Vagina (tissue), 2 donors: ENCODE measurements at places on chromosomes 5 and 9. TPM values are rescaled to one million over a fixed set of nuclear protein-coding genes. Genes with fewer than 3 reads are reported as not detected.

DNA sequence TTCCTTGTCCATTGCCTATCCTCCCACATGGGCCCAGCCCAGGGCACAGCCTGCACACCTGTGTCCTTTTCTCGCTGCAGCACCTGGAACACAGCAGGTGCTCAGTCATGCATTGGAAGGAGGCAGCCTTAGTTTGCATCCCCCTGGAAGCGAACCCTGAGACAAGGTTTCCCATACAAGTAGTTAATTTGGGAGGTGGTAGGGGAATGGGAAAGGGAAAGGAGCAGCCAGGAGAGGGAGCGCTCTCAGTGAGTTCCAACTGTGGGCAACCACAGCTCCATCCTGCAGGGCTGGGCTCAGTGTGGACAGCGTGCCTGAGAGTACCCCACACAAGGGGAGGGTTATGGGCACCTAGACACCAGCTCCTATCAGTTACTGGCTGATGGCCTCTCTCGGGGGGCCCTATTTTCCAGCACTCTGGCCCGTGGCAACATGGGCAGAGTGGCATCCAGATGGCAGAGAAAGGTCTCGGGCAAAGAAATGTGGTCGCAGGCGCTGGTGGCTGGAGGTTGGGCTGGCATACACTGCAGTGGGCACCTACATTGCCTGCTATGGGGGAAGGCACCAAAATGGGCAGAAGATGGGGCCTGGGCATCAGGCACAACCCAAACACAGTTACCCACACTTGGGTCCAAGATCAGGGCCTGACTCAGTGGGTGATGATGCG lies 50.1 kb downstream of the TSPAN17 start:
- no peak overlapping the region for H3K4me3 ChIP-seq
- H3K36me3 ChIP-seq: no peaks in the 10 kb centered on the region
- no peaks in the 10 kb centered on the region for H3K27me3 ChIP-seq

DNA sequence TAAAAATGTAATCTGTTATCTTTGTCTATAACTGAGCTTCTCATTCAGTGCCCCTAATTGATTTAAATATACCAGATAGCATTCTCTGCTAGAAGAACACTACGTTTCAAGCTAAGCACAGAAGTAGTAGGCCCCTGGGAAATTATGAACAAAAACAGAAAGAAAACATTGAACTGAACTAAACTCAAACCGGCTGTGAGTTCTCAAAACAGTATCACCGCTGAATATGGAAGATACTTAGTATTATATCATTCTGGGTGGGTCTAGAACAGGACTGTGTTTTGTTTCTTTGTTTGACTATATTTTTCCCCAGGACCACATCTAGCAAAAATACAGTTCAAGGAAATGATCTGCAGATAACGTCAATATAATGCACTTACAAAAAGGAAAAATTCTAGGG lies 95.1 kb upstream of the HMHB1 start:
- H3K4me1 ChIP-seq: no peaks in the 10 kb centered on the region

DNA sequence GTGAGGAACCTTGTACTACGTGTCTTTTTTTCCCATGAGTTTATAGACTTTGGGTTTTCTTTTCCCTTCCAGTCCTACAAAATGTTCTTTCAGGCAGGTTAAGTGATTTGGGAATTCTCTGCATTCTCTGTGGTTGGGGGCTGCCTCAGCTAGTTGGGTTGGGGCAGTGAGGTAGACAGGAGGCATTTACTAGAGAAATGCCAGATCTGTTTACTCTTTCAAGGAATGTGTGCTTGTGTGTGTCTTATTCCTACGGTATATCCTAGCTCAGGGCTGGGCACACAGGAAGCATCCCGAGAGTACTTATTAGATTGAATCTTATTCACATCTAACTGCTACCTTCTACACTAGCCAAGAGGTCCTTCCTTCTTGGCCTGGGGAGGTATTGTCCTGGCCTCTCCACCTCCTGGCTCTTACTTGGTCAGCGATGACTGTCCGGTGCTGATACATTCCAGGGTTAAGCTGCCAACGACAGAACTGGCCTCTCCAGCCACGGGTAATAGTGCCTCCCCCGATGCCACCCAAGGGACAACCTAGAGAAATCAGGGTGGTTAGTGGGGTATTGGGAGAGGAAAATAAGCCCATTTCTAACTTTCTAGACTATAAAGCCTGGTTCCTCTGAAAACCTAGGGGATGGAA lies 5.0 kb downstream of the GBA2 start:
- no peak for DNase-seq
- peaks cover 36% of the 10 kb centered on the region for H3K4me1 ChIP-seq
- H3K27ac ChIP-seq: no peak overlapping the region
- H3K36me3 ChIP-seq: peaks cover 56% of the 10 kb centered on the region

DNA sequence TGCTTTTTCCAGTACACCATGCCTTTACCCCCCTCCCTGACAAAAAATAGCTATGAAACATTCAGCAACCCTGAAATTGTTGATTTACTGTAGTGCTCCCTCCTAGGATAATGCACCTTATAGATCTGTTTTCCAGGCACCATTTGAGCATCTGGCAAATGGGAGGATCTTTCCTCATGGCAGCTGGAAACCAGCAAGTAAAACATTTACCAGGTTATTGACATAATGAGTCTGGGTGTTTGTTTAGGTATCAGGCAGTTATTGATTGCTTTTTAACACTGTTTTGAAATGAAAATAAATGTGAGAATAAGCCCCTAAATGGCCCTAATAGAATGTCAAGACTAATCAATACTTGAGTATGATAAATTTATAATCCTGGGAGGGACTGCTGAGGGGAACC lies 57.3 kb upstream of the KLF4 start:
- H3K36me3 ChIP-seq: no peaks in the 10 kb centered on the region
- H3K4me1 ChIP-seq: peaks cover 18% of the 10 kb centered on the region
- no peak overlapping the region for H3K4me3 ChIP-seq
- H3K27ac ChIP-seq: peak overlapping the region; percentile 78

DNA sequence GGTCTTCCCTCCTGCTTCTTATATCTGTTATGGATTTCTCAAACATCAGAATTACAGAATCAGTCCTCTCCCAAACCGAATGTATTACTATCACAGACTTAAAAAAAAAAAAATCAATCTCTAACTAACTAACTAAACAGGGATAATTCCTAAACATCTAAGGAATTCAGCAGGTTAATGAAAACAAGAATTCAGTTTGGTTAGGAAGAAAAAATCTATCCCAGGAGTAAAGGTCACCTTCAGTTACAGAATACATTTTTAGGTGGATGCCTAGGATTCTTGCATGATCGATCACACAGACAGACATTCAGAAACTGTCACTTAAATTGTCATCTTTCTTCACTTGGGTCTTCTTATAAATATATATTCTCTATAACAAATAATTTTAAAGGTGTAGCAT lies 11.5 kb downstream of the PTAR1 start:
- no peak overlapping the region for H3K4me3 ChIP-seq
- H3K36me3 ChIP-seq: no peaks in the 10 kb centered on the region
- no peaks in the 10 kb centered on the region for H3K4me1 ChIP-seq
- DNase-seq: no peak

GRCh38 chr5:166722939-166723338 lies 1568.5 kb upstream of the WWC1 start:
- DNase-seq: no peak
- H3K27me3 ChIP-seq: no peaks in the 10 kb centered on the region
- no peak overlapping the region for H3K27ac ChIP-seq
- no peaks in the 10 kb centered on the region for H3K4me1 ChIP-seq
- H3K4me3 ChIP-seq: no peak overlapping the region
- H3K36me3 ChIP-seq: no peaks in the 10 kb centered on the region

DNA sequence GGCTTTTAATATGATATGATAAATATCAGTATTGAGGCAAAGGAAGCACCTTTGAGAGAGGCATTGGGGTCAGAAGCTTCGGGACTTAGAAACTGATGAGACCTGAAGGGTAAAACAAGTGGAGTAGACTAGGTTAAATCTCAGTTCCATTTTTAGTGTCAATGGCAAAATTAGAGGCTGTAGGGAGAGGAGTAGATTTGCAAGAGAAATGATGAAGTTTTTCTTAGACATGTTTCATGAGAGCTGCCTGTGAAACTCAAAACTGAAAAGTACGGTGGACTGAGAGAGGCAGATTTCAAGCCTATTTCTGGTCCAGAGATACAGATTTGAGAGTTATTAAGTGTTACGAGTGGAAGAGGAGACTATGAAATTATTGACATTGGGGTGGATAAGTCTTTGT lies 278.5 kb downstream of the TAF11L14 start:
- H3K27me3 ChIP-seq: no peaks in the 10 kb centered on the region
- H3K36me3 ChIP-seq: no peaks in the 10 kb centered on the region
- no peak overlapping the region for H3K4me3 ChIP-seq
- H3K4me1 ChIP-seq: no peaks in the 10 kb centered on the region
- H3K27ac ChIP-seq: no peak overlapping the region
- no peak for DNase-seq

DNA sequence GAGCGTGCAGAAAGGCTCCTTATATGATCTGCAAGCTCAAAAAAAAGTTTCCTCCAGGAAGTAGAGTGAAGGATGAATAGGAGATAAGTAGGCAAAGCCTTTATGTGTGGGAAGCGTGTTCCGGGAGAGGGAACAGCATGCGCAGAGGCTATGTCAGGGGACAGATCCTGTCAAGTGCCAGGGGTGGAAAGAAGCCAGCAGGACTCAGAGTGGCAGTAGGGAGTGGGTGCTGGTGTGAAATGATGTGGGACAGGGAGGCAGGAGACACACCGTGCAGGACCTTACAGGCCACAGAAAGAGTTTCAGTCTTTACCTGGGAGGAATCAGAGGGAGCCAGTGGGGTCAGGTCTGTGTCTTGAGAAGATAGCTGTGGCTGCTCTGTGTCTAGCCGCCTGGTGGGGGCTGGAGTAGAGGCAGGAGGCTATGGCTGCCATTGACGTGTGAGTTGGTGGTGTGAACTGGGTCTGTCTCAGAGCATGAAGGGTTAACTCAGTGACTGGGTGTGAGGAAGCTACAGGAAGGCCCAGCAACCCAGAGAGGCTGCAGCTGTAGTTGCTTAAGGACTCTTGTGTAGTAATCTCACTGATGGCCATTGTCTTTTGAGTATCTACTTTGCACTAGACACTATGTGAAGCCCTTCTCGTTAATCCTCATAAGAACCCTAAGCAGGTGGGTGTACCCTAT lies 71.3 kb downstream of the PPARGC1B start:
- H3K4me1 ChIP-seq: peaks cover 76% of the 10 kb centered on the region
- no peak overlapping the region for H3K4me3 ChIP-seq
- no peaks in the 10 kb centered on the region for H3K27me3 ChIP-seq
- DNase-seq: no peak

GRCh38 chr5:54221135-54221534 lies 89.2 kb downstream of the ARL15 start:
- peaks cover 9% of the 10 kb centered on the region for H3K4me1 ChIP-seq
- H3K4me3 ChIP-seq: no peak overlapping the region
- H3K27me3 ChIP-seq: no peaks in the 10 kb centered on the region
- no peak overlapping the region for H3K27ac ChIP-seq
- DNase-seq: no peak

DNA sequence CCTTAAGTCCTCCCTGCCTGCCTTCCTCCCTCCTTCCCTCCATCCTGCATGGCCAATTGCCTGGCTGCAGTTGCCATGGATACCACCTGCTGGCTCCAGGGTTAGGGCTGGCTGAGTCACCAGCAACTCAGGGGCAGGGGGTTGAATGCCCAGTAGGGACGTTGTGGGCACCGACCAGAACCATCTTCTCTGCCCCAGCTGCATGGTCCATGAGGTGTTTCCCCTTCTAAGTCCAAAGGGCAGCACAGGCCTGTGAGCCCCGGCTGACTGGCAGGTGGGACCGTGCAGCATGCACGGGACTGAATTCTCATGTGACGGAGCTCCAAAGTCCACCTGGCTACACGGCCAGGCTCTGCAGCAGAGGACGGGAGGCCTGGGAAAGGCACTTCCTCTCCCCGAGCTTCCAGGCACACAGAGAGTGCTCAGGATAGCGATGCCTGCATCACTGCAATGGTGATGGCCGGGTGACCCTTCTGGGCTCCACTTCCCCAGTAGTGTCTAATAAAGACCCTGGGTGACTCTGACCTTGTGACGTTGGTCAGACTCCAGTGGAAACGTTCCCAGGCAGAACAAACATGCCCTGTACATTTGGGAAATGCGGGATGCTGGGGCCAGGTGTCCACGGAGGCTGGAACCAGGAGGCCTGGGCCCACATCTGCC lies 5.7 kb downstream of the ASS1 start:
- no peak for DNase-seq
- H3K27ac ChIP-seq: peak overlapping the region; percentile 43
- no peak overlapping the region for H3K4me3 ChIP-seq

GRCh38 chr5:135240283-135240633 lies 158.8 kb downstream of the MACROH2A1 start:
- H3K27ac ChIP-seq: no peak overlapping the region
- no peaks in the 10 kb centered on the region for H3K36me3 ChIP-seq
- H3K27me3 ChIP-seq: no peaks in the 10 kb centered on the region
- no peak overlapping the region for H3K4me3 ChIP-seq

DNA sequence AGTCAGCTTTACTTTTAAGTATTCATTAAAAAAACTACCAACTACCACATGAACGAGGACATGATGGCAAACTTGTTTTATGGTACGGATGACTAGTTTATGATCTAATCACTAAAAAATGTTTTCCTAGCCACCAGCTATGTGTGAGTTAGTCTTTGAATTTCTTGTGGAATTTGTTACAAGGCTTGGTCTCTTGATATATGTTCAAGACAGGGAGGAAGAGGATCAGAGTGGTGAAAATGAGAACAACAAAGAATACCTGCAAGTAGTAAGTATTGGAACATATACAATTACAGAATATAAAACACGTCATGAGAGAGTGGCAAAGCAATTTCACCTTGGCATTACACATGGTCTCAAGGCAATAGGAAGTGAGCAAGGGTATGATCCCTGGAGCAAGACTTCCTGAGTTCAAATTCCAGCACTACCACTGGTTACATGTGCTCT lies 548.6 kb upstream of the TLE4 start:
- no peaks in the 10 kb centered on the region for H3K27me3 ChIP-seq
- H3K27ac ChIP-seq: no peak overlapping the region
- H3K36me3 ChIP-seq: no peaks in the 10 kb centered on the region
- H3K4me3 ChIP-seq: no peak overlapping the region

DNA sequence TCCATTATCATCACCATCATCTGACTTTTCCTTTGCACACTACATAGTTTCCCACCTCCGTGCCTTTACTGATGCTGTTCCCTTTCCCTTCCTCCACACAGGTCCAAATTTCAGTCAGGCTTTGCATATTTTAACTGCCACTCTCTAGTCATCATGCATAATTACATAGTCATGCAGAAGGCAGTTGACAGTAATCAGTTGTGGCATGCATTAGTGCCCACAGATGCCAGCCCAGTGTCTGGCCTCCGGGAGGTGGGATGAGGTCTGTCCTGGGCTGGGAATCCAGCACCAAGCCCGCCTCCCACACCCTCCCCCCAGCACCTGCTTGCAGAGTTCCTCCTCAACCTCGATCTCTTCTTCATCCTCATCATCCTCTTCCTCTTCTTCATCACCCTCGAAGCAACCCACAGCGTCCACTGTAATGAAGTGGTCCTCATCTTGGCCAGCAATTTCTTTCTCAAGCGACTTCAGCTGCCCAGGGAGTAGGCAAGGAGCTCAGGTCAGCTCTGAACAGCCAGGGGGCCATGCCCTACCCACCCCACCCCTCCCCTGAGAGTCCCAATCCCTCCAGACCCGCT lies 8.8 kb downstream of the BBLN start:
- no peak for DNase-seq
- H3K27me3 ChIP-seq: no peaks in the 10 kb centered on the region
- H3K4me1 ChIP-seq: no peaks in the 10 kb centered on the region
- no peak overlapping the region for H3K4me3 ChIP-seq
- peaks cover 72% of the 10 kb centered on the region for H3K36me3 ChIP-seq

Gene ELAVL2
- total RNA-seq: 2.2 TPM

Gene PCDHB12
- 2.5 TPM for total RNA-seq

Gene PCDHA9
- 0.25 TPM for total RNA-seq
